ENCODE measurements at places on chromosomes 1 and 21. TPM values are rescaled to one million over a fixed set of nuclear protein-coding genes. Genes with fewer than 3 reads are reported as not detected.

GRCh38 chr1:29230204-29230552 lies 556 bp downstream of the MECR start:
- H3K27ac ChIP-seq = peak overlapping the region; percentile 82
- peaks cover 18% of the 10 kb centered on the region for H3K4me1 ChIP-seq
- no peaks in the 10 kb centered on the region for H3K36me3 ChIP-seq

GRCh38 chr1:218813237-218813636 lies 360.4 kb upstream of the LYPLAL1 start:
- H3K4me1 ChIP-seq = peaks cover 9% of the 10 kb centered on the region
- DNase-seq = no peak
- H3K4me3 ChIP-seq = no peak overlapping the region
- H3K27me3 ChIP-seq = no peaks in the 10 kb centered on the region

DNA sequence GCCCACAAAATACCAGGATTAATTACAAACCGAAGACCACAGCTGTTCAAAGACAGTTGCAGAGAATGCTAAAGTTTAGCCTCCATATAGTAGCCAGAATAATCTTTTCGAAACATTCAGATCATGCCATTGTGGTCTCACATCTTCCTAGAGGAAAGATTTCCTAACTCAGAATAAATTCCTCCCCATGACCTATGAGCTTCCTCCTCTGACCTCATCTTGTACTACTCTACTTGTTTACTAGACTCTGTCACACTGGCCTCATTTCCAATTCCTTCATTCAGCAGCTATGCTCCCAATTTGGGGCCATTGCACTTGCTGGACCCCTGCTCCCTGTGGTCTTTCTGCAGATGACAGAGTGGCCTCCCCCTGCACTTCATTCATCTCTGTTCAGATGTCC lies 71.8 kb upstream of the LRRC53 start:
- DNase-seq = no peak
- no peaks in the 10 kb centered on the region for H3K27me3 ChIP-seq
- H3K36me3 ChIP-seq = no peaks in the 10 kb centered on the region
- H3K27ac ChIP-seq = no peak overlapping the region
- no peaks in the 10 kb centered on the region for H3K4me1 ChIP-seq
- H3K4me3 ChIP-seq = no peak overlapping the region

TMPRSS15 gene
- total RNA-seq = not detected

All from stomach (tissue), 19 donors.